ENCODE measurements at places on chromosomes 16 and 17.

DNA sequence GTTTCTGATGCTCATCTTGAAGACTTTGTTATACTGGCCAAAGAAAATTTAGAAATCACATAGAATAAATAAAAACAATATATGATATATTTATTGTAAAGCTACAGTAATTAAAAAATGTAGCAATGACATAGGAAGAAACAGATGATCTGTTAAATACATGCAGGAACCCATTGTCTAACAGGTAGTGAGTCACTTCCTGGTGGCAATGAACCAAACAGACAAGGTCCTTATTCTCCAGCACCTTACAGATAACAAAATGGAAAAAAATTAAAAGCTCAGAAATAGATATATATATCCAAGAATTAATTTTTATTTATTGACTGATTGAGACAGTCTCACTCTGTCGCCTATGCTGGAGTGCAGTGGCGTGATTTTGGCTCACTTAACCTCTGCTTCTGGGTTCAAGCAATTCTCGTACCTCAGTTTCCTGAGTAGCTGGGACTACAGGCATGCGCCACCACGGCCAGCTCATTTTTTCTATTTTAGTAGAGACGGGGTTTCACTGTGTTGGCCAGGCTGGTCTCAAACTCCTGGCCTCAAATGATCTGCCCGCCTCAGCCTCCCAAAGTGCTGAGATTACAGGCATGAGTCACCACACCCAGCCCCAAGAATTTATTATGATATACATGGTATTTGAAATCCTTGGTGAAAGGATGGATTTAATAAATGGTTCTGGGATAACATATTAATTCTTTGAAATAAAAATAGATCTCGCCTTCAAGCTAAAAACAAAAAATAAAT lies 7.5 kb downstream of the NETO2 start:
- DNase-seq, result no peak

DNA sequence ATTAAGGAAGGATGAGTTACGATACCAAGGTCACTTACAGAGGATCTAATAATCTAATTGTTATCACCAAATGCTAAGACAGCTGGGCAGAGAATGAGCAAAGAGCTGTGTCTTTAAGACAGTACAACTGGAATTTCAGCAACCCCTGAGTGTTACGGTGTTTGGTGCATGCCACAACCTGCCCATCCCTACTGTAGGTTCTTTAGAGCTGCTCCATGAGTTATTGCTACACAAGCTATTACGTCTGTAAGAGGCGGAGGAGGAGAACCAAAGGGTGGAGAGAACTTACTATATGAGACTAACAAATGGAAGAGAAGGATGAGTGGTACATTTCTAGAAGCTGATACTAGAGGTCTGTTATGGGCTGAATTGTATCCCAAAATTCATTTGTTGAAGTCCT lies 14.2 kb upstream of the C17orf78 start:
- peak; percentile 13 for DNase-seq

GRCh38 chr17:76816590-76817135 lies 51.5 kb upstream of the MGAT5B start:
- DNase-seq, result no peak

DNA sequence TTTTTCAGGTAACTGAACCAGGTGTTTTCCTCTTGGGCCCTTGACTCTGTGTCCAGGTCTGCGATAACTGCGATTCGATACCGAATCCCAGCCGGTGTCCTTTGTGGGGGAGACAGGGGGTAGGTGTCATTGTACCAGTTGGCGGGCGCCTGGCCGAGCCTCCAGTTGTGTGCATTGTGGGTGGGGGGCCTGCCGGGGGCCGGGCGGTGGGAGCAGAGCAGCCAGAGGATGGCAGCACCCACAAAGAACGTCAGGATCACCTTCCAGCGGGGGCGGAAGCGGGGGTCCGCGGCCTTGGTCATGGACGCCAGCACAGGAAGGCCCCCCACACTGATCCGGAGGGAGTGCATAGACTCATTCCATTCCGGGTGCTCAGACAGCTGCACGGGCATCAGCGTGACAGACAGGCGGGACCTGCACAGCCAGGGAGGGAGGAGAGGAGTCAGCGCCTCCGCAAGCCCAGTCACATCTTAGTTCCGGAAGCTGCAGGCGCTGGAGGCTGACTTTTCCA lies 12.3 kb downstream of the CANT1 start:
- DNase-seq, result no peak

- no peak for DNase-seq
These were observed 29.0 kb upstream of the LGALS9 start for GRCh38 chr17:27601975-27602302.

Data from DMS79 (cell line).